ENCODE measurements at places on chromosomes 7 and 10.
A peak's percentile ranks its signal among the peaks of the same experiment; 100 is the strongest.

GRCh38 chr10:70603449-70603801, 884 bp upstream of the PRF1 start:
- DNase-seq = no peak

DNA sequence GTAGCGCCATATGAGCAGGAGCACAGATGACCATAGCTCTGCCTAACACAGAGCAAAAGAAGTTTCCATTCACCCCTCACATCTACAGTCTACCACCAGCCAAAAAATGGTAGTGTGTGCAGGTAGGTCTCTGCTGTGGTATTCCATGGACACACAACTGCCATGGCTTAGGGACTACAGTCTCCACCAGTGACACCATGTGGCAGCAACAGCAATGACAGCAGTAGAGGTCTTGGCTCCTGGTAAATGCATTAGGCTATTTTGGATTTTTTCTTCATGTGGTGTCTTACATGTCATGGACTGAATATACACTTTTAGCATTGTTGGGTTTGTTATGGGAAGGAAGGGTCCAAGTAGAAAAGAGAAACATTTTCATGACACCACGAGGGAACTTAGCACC, 70.1 kb upstream of the CABCOCO1 start:
- no peak for DNase-seq

GRCh38 chr7:121178869-121179497, 149.8 kb upstream of the WNT16 start:
- no peak for DNase-seq

DNA sequence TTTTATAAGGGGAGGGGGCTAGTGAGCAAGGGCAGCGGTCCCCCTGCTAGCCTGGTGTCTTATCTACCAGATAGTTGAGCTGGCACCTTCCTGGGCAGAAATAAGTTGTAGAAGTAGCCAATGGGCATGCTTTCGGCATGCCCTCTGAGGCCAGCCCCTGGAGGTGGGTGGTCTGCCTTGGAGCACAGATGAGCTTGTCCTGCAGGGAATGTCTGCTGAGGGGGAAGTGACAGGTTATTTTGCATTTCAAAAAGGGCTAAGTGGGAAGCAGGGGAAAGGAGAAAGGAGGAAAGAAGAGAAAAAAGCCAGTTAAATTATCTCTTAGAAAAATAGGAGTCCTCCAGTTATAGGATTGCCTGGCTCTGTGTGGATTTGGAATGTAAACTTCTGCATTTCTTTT, 88.9 kb downstream of the GPR26 start:
- DNase-seq = no peak

GRCh38 chr10:52514481-52514880, 200.4 kb downstream of the DKK1 start:
- DNase-seq = no peak

DNA sequence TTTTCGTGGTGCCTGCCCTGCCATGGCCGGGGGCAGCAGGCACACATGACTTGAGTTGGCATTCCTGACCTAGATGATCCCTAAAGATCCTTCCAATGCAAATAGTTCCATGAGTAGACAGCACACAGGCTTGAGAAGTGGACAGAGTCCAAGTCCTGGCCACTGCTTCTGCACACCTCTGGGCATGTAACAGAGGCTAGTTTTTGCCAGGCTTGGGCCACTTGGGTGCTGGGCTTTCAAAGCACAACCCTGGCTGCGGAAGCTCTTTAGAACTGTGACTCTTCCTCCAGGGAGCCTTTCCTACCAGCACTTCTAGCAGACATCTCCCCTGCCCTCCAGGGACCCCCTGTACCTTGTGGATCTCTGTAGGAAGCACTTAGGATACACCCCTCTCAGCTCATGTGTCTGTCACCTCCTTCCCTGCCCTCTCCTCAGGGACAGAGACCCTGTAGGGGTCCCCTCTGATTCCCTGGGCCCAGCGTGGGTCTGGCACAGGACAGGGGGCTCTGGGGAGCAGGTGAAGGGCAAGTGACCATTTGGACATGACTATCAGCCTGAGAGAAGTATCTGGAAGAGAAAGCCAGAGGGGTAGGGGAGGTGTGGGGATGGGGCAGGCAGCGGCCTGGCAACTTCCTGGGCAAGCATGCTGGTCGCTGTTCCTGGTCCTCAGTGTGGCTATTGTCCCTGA, 36.2 kb downstream of the ZCCHC24 start:
- no peak for DNase-seq

GRCh38 chr7:11141541-11141940, 167.9 kb downstream of the PHF14 start:
- DNase-seq = no peak

DNA sequence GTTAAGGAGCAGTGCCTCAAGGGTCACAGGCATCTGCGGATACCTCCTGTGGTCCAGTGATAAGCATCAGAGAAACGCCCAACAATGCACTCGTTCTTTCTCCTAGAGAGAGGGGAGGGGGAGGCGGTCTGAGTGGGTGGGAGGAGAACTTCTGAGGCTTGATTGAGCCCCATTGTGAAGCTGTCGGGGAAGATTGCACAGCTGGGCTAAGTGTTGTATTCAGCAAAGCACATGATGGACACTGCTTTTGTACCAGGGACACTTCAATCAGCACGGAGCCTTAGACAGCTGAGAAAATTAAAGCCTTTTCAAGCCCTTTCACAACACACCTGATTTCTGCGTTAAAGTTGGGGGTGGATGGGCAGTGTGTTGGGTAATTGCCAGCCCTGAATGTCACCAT, 230.3 kb upstream of the GHITM start:
- DNase-seq = no peak

DNA sequence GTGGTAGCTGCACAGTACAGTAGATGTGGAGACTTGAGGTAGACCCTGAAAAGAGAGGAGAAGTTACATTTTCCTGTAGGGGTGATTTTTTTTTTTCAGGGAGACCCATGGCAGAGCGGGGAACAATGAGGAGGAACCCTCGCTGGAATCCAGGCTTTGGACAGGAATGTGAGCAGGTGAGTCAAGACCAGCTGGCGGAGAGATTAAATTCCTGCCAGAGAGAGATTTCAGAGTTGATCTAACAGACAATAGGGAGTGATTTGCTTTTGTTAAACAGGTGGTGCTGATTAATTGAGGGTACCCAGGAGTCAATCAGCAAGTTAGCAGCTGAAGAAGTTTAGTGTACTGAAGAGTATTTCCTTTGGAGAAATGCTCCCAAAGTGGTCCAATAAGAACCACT, 41.6 kb upstream of the MINDY3 start:
- DNase-seq = no peak

GRCh38 chr7:93092757-93093370, 24.9 kb downstream of the SAMD9 start:
- DNase-seq = peak; percentile 3

GRCh38 chr10:133251388-133252222, 13.9 kb downstream of the VENTX start:
- DNase-seq = no peak

DNA sequence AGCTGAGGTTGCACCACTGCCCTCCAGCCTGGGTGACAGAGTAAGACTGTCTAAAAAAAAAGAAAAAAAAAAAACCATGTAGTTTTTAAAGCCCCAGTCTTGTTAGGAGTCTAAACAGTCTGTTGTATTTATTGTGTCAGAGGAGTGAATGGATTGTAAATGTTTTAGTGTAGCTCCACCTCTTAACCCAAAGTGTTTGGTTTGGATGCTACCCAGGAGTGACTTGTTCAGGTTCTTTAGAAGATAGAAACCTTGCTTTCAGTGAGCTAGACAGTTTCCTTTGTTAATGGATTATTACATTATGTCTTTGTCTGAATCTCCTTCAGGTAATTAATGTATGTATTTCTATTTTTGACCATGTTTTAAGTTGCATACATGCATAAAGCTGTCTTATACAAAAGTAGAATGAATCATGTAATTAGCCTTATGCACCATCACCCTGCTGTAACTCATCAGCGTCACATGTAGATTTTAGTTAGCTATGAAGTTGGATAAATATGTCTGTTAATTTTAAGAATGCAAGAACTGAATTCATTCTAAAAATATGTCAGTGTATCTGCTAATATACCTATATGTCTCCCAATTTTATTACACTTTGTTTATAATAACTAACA, 97.7 kb downstream of the TAF3 start:
- peak; percentile 32 for DNase-seq

- DNase-seq = no peak
Observed at GRCh38 chr7:156092307-156092706, 280.0 kb upstream of the SHH start.

DNA sequence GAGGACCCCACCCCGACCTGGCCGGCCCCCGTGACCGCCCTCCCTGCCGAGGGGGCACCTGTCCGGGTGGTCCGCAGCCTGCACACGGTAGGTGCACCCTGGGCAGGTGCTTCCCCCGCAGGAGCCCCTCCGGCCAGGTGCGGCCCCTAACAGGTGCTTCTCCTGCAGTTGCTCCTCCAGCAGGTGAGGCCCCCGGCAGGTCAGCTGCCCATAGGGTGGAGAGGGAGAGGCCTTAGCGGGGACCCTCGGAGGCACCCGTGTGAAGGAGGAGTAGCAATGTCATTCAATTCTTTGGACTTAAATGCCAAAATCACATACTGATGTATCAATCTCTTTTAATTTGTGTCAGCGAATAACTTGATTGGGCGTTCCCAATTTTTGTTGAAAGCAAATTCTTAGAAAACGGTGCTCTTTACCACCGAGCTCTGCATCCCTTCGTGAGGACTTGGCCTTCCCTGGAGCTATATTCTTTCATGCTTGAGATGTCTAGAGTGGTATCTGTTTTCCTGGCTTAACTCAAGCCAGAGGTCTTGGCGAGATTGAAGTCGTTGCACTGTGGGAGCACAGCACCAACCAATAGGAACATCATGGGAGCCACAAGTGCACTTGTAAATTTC, 738 bp upstream of the NCAPG2 start:
- no peak for DNase-seq

DNA sequence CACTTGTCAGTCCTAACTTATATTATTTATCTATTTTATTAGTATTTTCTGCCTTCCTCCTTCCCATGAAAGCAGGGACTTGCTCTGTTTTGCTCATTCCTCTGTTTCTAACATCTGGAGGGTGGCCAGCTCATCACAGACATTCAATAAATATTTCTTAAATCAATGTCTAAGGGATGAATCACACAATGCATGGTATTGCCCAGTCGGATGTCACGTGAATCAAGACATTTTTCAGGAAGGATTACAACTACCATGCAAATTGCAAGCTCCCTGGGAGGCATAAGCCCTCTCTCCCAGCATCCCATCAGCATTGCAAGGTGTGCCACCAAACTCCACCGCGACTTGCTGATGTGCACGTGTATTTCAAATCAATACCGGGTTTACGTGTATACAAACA, 146.6 kb upstream of the RNF32 start:
- DNase-seq = no peak

DNA sequence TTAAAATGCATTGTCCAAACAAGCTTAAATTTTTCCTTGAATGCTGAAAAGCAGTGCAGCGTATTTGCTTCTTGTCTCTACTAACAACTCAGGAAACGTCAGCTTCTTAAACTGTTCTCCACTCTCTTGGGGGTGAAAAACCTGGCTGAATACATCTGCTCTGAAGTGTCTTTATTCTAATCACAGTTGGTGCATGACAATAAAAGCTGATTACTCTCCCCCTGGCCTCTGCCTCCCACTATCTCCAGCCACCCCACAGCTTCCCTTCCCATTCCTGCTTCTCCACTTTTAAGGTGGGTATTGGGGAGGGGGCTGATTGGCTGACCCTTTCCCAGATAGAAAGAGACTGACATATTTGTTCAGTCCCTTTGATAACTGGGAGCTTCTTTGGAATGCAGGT, 456.0 kb downstream of the SORCS1 start:
- DNase-seq = no peak

DNA sequence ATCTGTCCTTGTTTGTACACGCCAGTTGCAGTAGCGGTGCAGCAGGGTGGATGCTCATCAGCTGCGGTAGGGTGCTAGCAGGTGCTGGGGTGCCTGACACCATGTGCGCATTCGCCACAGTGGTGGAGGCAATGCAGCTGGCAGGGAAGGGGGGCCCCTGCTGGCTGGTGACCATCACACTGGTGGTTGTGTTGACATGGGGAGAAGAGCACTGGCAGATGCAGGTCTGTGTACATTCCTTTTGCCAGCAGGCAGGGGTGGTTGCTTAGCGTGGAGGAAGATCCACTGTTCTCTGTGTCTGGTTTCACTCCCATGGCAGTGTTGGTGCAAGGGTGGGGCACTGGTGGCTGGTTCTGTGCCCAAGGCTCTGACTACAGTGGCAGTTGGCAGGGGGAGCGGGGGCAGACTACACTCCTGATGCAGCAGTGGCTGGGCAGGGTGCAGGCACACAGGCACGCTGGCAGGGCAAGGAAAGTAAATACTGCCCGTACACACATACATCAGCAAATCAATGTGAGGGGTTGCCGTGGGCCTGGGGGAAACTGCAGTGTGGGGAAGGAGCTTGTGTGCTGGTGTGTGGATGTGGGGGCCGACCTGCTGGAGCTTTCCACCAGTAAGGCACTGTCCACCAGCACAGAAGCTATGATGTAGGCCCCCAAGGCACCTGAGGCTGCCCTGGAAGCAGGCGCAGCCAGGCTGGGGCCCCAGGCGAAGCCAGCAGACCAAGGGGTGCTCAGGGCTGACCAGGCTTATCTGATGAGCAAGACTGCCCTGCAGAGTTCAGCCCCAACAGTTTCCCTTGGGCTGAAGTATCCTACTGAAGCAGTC, 87.2 kb upstream of the UNC5B start:
- DNase-seq = no peak

- no peak for DNase-seq
Observed at GRCh38 chr10:56505555-56505954, 144.5 kb upstream of the ZWINT start.

GRCh38 chr7:116451957-116452729, 47.4 kb upstream of the CAV2 start:
- no peak for DNase-seq

DNA sequence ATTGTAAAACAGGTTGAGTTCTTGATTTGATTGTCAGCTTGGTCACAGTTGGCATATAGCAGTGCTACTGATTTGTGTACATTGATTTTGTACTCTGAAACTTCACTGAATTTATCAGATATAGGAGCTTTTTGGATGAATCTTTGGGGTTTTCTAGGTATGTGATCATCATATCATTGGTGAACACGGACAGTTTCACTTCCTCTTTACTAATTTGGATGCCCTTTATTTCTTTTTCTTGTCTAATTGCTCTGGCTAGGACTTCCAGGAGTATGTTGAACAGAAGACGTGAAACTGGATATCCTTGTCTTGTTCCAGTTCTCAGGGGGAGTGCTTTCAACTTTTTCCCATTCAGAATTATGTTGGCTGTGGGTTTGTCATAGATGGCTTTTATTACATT, 86.9 kb downstream of the EXOC4 start:
- no peak for DNase-seq

DNA sequence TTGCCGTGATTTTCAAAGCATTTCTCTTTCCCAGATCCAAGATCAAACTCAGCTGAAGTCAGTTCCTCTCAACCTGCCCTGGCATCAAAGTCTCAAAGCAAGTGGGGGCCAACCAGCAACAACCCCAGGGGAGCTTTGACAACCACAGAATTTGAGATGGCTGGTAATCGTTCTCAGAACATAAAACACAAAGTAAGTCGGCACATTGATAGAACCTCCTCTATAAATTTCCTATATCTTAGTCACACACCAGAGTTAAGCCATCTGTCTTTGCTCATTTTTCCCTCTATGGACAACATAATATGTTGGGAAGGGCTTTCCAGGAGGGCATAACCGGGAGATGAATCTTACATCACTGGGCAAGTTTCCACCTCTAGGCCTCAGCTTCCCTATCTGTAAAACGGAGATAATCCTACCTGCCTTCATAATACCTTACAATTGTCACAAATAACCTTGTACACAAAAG, 1.2 kb upstream of the DNAJC9 start:
- DNase-seq = no peak

- DNase-seq = no peak
Observed at GRCh38 chr7:116315293-116315692, 105.0 kb downstream of the TES start.

GRCh38 chr7:151851782-151852181, 25.1 kb downstream of the PRKAG2 start:
- DNase-seq = no peak

- peak; percentile 45 for DNase-seq
Observed at GRCh38 chr10:101566333-101567164, 21.5 kb downstream of the POLL start.

Measured in NCI-H1092 (cell line).